ENCODE measurements at places on chromosomes 1 and 21.

GRCh38 chr1:229253151-229253974, 17.5 kb upstream of the RAB4A start:
- no peak for DNase-seq

- no peak for DNase-seq
These were observed 63.2 kb downstream of the IER5 start for GRCh38 chr1:181151378-181152326.

DNA sequence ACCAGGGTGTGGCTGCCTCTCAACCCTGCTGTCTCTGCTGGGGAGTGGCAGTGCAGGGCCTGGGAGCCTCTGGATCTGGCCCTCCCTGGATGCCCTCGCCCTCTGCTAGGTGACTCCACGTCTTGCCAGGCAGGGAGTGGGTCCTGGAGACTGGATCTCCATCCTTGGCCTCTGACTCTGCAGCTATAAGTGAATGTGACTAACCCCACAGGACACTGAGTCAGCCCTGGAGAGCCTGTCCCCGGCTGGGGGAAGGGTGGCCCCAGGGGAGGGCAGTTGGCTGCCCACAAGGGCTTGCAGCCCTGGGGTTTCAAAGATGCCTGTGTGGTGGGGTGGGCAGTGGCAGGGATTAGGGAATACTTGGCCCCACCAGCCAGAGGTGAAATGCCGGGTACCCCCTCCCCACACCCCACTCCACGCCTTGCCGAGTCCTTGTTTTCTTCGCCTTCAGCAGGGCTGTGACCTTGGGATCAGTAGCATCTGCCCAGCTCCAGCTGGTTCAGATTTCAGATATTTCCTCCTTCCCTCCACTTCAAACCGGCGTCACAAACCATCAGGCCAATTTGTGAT, 1.9 kb upstream of the MYBPH start:
- no peak for DNase-seq

DNA sequence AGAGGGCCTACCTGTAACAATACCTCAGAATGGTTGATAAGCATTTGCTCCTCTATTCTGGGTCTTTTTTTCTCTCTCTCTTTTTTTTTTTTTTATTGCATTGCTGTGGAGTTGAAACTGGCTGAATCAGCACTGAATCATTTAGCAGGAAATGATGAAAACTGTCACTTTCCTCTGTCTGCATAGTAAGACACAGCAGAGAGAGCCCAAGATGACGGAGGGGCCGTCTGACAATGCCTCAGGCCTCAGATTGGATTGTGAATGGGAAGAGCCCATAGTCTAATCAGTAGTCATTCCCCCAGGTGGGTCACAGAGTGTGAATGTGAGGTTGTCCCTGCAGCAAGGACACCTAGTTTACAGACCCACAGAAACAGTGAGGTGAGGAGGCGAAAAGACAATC, 193.2 kb upstream of the PLXNA2 start:
- DNase-seq: no peak

DNA sequence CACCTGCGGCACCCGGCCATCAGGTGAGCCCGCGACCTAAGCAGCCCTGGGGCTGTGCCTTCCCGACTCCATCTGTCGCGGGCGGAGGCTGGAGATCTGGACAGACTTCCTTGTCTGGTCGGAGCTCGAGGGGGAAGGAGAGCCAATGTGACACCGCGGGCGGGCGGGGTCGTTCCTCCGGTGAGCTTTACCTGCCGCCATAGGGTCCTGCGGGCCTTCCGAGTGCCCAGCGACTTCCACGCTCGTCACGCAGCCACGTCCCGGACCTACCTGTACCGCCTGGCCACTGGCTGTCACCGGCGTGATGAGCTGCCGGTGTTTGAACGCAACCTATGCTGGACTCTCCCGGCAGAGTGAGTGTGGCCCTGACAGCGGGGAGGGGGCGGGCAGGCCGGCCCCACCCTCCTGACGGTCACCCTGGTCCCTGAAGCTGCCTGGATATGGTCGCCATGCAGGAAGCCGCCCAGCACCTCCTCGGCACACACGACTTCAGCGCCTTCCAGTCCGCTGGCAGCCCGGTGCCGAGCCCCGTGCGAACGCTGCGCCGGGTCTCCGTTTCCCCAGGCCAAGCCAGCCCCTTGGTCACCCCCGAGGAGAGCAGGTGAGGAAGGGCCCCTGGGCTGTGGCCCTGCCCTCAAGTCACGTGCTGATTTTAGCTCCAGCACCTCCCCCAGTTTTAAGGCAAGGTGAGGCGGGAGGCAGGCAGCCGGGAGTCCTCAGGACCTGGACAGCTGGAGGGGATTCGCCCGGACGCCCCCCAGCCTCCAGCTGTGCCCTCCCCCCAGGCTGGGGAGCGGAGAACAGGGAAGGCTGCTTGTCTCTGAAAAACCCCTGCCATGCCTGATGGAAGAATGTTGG, 1.1 kb downstream of the PUSL1 start:
- DNase-seq: no peak

- no peak for DNase-seq
These were observed 45.9 kb upstream of the NRDC start for GRCh38 chr1:51924455-51924854.

GRCh38 chr1:174044418-174045222, 22.5 kb upstream of the RC3H1 start:
- DNase-seq: no peak

DNA sequence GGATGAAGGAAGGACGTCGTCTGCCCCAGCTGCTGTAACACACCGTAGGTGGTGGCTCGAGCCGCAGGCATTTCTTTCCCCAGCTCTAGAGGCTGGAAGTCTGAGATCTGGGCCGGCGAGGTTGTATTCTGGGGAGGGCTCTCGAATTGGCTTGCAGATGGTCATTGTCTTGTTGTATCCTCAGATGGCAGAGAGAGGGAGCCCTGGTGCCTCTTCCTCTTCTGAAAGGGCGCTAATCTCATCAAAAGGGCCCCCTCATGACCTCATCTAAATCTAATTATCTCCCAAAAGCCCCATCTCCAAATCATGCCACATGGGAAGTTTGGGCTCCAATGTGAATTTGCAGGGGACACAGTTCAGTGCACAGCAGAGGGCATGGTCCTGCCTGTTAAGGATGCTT, 109.0 kb downstream of the SIK1 start:
- DNase-seq: no peak

- no peak for DNase-seq
These were observed 2.4 kb downstream of the SLAMF1 start for GRCh38 chr1:160644399-160644798.

- DNase-seq: no peak
These were observed 241.8 kb downstream of the GPR52 start for GRCh38 chr1:174689524-174689923.

GRCh38 chr1:209268479-209268878, 315.0 kb upstream of the CAMK1G start:
- no peak for DNase-seq

DNA sequence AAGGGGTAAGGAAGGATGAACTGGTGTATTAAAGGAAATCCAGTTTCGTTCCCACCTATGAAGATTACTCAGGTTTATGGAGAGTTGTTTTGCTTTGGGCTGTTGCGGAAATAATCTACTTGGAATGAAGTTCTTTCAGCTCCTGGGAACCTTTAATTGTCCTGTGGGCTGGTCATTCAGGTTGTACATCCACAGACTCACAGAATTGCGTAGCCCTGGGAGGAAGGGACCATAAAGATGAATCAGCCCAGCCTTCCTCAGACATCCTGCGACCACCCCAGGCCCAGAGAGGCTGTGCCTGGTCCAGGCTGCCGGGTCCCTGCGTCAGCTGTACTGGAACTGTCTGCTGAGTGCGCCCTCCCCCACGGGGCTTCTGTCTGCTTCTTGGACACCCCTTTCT, 72.7 kb downstream of the GALNT2 start:
- DNase-seq: no peak

GRCh38 chr1:246784621-246785493, 60.6 kb downstream of the SCCPDH start:
- no peak for DNase-seq

GRCh38 chr1:13813398-13814012, 113.5 kb downstream of the PRDM2 start:
- no peak for DNase-seq

- no peak for DNase-seq
These were observed 20.8 kb upstream of the MACF1 start for GRCh38 chr1:39183503-39184353.

DNA sequence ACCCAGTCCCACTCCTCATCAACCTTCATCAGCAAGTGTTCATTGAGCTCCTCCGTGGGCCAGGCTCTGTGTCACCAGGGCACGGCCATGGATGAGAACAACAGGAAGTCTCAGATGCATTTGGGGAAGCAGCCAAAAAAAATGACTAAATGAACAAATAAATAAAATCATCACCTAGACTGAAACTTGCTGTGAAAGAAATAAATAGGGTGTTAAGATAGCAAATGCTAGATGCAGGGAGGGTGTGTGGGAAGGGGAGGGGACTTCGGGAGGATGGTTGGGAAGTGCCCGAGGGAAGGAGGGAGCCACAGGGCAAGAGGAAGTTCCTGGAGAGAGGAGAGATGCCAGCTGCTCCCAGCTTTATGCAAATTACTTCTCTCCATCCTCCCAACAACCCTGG, 696.7 kb downstream of the PTPRU start:
- DNase-seq: no peak

- DNase-seq: no peak
These were observed 48.3 kb upstream of the H6PD start for GRCh38 chr1:9186082-9186859.

DNA sequence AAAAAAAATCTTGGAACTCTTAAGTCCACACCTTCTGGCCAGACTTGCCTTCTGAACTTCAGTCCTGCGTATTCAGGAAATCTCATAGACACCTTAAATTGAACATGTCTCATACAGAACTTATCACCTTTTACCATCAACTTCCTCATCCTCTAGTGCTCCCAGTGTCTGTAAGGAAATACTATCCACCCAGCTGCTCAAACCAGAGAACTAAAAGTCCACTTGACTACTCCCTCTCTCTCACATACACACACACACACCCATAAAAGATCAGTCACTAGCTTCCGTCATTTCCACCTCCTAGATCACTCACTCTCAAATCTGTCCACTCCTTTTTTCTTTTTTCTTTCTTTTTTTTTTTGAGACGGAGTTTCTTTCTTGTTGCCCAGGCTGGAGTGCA, 10.9 kb upstream of the CAP1 start:
- DNase-seq: no peak

GRCh38 chr1:220529521-220530020, 1.6 kb downstream of the MARK1 start:
- DNase-seq: no peak

- DNase-seq: no peak
These were observed 31.3 kb upstream of the KCNA2 start for GRCh38 chr1:110637475-110637874.

DNA sequence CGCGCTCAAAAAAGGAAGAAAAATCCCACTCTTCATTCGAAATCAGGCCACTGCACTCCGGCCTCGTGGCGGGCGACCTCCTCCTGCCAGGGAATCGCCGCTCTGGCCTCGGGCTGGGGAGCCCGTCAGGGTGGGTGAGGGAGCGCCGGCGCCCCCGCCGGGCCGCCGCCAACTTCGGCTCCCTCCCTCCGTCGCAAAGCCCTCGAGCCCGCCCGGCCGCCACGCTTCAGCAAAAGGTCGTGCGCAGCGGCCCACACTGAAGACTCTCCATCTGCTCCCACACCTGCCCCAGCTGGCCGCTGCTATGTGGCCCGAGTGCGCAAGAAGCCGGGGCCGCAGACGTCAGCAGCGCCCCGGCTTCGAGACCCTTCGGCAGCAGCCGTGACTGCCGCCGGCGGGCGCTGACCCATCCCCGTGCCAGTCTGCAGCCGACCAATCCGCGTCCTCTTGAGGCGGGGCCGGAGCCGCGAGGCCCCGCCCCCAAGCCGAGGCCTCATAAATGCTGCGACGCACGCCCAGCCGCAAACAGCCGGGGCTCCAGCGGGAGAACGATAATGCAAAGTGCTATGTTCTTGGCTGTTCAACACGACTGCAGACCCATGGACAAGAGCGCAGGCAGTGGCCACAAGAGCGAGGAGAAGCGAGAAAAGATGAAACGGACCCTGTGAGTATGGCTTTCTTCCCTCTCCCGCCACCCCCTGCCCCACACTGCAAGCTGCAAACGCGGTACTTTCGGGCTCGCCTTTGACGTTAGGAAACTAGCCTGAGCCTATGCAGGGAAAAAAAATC, at the start of gene RGS2:
RGS2 (plus strand) TSS at position 522 of the 789 bp plus-strand sequence; CDS start at position 555, 33 bp downstream.
- DNase-seq: no peak

GRCh38 chr1:39910263-39910662, 8.5 kb upstream of the MYCL start:
- no peak for DNase-seq

GRCh38 chr1:63795455-63795854, 21.6 kb downstream of the ROR1 start:
- DNase-seq: no peak

- DNase-seq: no peak
These were observed 117.5 kb downstream of the TGFB2 start for GRCh38 chr1:218462587-218462986.

DNA sequence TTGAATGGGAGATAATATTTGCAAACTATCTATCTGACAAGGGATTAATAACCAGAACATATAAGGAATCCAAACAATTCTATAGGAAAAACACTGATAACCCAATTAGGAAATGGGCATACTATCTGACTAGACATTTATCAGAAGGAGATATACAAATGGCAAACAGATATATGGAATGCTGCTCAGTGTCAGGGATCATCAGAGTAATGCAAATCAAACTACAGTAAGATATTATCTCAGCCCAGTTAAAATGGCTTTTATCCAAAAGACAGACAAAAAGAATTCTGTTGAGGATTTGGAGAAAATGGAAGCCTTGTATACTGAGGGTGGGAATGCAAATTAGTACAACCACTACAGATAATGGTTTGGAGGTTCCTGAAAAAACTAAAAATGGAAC, 758.0 kb upstream of the B3GALT2 start:
- no peak for DNase-seq

DNA sequence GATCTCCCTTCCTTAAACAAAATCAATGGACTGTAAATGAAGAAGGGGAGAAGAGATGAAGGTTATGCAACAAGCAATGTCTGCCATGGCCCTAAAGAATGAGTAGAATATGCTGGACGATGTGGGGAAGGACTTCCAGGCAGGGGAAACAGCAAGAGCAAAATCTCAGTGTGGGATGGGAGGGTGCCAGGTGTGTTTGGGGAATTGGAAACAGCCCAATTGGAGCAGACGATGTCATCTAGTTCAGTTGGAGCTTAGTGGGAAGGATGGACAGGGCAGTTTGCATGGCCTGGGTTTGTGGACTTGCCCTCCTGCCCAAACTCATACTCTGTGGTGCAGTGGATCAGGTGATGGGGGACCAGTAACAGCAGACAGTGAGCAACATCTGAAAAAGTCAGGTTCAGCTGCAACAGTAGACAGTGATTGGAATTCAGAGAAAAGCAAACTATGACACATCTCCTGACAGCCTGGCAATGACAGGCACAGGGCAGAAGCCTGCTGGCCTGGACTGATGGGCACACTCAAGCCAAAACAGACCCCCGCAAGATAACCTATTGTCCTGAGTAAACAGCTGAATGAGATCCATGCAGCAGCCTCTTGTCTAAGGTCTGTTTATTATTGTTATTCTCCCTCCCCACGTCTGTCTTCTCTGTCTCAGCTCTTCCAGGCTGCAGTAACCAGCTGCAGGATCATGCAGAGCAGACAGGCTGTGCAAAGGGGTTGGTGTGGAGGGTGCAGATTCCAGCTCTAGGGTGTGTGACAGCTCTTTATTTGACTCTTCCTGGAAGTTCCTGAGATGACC, 50.5 kb upstream of the PRELP start:
- DNase-seq: no peak
